ENCODE measurements at places on chromosomes 1 and 21. TPM values are rescaled to one million over a fixed set of nuclear protein-coding genes. Genes with fewer than 3 reads are reported as not detected.

KLHDC7A gene
- total RNA-seq: not detected

CRYAA gene
- not detected for total RNA-seq

TMEM269 gene
- 0.03 TPM for total RNA-seq

A3GALT2 gene
- 0.32 TPM for total RNA-seq

ZFP69 gene
- 2.4 TPM for total RNA-seq

NBPF4 gene
- total RNA-seq: not detected

MIXL1 gene
- total RNA-seq: not detected

NHLH1 gene
- total RNA-seq: 0.51 TPM

TMIGD3 gene
- total RNA-seq: not detected

BLACAT1 gene
- total RNA-seq: not detected

PPM1J gene
- total RNA-seq: 2.4 TPM

CCDC24 gene
- 1.5 TPM for total RNA-seq

ST6GALNAC3 gene
- not detected for total RNA-seq

PDZK1IP1 gene
- not detected for total RNA-seq

PRR9 gene
- not detected for total RNA-seq

Measured in myocyte (in vitro differentiated cells).